A549 (cell line): ENCODE measurements at places on chromosomes 1 and 21.

DNA sequence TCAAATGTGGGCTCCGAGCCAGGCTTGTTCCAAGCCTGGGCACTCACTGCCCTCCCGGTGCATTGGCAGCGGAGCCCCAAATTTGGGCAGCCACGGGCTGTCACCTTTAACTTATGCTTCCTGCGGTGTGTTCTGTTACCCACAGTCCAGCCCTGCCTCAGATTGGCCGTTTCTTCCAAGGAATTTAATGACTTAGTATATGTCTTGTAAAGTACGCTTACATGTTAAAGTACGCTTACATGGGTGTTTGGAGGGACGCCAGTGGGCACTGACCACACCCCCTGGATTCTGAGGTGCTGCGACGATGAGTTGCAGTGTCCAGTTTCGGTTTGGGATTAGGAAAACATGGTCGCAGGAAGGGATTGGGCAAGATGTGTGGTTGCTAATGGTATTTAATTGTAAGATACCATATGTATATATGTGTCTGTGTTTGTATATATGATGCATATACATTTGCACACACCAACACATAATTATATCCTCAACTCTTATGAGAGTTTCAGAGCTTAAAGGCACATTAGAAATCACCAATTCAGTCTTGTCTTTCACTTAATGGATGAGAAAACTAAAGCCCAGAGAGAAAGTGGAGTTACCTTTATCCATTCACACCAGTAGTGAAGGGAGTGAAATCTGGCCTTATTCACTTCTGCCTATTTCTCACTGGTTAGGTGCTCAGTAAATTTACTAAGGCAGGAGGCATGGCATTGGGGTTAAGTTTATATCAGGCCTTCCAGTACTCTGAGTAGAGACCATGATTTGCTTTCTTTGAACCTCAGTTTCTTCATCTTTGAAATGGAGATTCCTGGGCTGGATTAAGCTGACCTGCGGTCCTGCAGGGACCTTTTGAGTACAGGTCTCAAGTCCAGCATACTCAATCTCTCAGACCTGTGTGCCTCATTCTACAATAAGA is 1.0 kb downstream of the SMYD2 start:
- DNase-seq, result peak; percentile 39

DNA sequence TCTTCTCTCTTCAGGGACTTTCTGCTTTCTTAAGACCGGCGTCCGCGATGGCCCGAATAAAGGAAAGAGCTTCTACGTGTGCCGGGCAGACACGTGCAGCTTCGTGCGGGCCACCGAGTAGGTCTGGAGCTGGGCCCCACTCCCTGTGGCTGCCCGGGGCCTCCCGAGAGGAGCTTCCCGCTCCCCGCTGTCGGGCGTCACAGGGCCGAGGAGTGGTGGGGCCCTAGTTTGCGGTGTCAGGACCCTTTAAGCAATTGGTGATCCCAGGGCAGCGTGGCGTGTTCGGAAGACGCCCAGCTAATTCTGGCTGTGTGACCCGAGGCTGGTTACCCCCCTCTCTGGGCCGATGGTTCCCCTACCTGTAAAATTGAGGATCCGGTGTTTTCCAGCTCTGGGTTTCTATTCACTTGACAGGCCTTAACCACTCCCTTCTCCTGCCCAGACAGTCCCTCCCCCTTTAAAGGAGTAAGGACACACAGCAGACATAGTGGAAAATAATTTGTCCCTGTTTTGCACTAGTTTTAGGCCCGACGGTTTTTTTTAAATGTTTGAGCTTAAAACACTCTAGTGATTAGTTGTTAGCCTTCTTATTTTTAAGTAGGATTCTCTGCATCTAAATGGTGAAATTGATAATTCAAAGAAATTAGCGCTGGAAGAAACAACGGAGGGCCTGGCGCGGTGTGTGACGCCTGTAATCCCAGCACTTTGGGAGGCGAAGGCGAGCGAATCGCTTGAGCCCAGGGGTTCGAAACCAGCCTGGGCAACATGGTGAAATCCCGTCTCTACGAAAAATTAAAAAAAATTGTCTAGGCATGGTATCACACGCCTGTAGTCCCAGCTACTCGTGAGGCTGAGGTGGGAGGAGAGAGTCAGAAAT is 553 bp downstream of the TTF2 start:
- DNase-seq, result peak; percentile 52

DNA sequence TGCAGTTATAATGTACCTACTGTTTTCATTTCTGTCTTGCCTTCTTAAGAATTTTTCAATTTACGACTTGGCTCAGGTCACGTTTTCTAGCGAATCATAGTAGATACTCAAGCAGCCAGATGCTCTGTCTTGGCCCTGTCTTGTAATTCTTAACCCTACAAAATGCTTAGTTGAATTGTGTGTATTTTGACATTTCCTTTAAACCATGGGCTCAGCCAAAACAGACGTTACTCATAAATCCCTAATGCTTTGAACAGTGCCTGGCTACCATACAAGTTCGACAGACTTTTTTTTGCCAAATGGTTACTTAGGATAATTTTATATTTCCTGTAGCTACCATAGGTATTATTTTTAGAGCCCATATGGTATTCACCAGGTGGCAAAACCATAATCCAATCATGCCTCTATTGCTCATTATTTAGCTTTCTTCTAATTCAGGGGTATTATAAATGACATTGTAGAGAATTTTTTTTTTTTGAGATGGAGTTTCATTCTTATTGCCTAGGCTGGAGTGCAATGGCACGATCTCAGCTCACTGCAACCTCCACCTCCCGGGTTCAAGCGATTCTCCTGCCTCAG is 54.3 kb downstream of the KCNK1 start:
- DNase-seq, result no peak

- no peak for DNase-seq
Observed at GRCh38 chr1:166193057-166193698, 26.4 kb upstream of the FAM78B start.

DNA sequence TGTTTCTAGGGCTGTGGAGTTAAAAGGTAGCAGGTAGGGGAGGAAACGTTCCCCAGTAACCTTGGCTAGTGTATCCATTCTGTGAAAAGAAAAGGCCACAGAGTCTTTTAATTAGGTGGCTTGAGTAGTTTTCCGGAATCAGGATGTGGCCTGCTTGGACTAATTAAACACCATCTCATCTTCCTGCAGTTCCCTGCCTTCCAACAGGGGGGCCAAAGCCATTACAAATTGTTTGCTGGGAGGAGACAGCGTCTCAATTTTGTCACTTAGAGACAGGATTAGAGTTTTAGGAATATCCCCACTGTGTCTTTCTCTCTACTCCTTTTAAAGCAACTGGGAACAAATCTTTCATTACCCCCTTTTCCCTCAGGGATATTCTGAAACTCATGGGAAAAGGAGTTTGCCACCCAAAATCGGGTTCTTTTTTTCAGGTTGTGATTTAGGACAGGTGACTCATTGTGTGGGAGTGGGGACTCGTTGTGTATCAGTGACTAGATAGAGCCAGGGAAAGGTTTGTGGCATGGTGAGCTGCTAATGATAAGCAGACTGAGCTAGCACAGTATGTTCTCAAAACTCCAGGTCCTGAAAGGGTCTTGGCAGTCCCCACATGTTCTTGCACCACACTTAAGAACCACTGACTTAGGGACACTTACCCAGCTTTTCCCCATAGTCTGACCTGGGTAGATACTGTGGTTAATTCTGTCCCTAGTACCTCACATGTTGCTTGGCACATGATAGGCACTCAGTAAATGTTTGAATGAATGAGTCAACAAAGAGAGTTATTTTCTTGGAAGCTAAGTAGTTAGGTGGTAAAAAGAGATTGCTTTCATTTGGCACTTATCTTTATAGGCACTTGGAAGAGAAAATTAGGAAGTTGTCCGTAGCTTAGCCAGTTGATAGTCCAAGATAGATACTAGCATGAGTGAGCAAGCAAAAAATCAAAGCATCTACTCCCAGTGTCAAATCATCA is 22.5 kb downstream of the INTS3 start:
- no peak for DNase-seq

DNA sequence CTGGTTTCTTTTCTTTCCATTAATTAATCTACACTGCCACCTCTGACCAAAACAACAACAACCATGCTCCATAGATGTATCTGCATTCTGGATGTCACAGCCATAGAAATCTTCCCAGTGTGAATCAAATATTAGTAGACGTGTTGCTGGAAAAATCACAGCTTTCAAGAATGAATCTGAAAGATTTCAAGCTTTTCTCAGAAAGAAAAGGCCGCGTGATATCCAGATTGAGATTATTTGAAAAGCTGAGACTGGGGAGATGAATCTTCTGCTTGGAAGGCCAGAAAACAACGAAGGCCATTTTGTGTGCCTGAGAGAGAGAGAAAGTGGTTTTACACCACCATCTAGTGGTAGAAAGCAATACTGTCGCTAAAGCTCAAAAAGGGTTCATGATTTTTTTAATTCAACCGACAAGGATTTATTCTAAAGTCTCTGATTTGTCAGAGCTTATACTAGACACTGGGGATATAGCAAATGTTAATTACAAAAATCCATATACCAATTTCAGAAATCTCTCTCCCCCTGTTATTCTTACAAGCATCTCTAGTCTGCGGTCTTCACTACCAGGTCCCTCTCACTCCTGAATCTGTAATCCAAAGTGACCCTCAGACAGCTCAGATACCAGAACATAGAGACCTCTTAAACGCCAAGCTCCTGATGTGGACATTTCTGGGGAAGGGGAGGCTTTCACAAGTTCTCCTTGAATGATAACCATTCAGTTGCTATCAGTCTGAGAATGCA is 87.5 kb upstream of the SGIP1 start:
- DNase-seq, result peak; percentile 68

DNA sequence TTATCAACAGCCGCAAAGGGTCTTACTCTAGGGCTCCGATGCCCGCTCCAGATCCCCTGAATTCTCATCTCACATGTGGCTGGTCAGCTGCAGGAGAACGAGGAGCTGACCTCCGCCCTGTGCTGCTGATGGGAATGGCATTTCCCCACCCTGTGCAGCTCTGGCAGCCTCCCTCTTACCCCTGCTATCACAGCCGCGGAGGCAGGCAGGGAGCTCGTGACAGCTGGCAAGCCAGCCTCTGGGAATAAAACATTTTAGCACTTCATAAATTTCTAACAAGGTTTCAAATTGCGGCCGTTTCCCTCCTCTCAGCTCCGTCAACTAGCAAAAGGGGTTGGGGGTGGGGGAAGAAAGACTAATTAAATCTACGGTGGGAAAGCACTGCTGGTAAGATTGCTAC is 81.1 kb downstream of the DSCAM start:
- no peak for DNase-seq

GRCh38 chr1:230368363-230368762 is 57.8 kb downstream of the PGBD5 start:
- DNase-seq, result no peak

GRCh38 chr1:194300776-194301175 is 1114.4 kb upstream of the B3GALT2 start:
- no peak for DNase-seq

DNA sequence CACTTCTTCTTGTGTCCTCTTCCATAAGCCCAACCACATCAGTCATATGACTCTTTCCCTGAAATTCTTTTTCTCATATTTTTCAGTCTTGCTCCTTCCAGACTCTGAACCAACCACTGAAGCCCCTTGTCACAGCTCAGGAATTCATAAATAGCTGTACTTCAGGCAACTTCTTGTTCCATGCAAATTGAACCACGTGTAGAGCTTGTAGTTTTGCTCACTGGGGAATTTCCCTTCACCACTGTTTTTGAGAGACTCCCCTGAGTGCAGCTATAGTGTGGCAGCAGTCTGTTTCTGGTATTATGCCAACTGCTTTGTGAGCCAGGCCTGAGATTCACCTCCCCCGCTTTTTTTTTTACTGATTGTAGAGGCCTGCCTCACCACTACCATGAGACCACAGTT is 150.3 kb upstream of the SPAG17 start:
- DNase-seq, result no peak

GRCh38 chr1:193077991-193078390 is 18.6 kb downstream of the RO60 start:
- no peak for DNase-seq

DNA sequence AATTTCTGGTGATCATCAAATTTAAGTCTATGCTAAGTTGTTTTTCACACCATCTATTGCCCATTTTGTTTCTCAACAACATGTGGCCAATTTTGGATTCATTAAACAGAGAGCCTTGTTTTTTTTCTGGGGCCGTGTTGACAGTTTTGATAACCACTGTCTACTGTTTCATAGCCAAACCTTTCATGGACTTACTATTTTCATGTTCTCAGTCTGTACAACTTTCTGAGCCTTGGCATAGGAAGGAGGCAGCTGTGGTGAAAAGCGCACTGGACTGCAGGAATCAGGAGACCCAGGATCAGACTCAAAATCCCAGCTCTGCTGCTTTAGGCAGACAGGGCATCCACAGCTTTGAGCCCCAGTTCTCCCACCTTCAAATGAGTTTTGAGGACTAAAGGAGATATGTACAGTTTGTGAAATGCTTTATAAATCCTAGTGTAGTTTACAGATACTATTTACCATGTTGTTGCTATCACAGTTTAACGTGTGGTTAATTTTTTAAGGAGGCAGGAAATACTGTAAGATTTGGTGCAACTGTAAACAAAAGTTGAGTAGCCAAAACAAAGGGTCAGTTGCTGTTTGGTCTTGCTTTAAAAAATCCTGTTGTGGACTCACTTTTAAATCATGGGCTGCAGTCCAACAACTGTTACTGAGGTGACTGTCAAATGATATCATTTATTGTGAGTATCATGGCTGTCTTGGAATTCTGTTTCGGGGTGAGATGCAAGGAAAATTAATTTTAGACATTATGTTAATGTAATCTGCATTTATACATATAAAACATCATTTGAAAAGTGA is 2.9 kb downstream of the MACO1 start:
- no peak for DNase-seq

- DNase-seq, result no peak
Observed at GRCh38 chr1:58888833-58889232, 105.0 kb upstream of the JUN start.

- DNase-seq, result no peak
Observed at GRCh38 chr1:154983776-154984466, 777 bp downstream of the FLAD1 start.

GRCh38 chr1:41621791-41622190 is 137.3 kb upstream of the EDN2 start:
- DNase-seq, result no peak

DNA sequence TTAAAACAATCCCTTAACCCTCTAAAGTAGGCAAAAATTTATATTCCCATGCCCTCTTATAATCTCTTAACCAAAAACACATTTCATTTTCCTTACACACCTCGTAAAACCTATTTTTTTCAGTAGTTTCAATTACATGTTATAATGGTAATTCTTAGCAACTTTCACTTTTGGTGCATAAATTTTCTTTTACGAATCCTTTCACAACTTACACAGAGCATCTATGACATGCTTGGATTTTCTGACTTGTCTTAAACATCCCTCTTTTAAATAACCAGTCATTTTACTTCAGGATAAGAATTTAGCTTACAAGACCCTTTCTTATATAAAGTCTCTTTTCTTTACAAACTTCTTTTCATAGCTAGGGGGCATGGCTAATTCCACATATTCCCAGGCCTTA is 8.9 kb upstream of the MRPL55 start:
- no peak for DNase-seq

DNA sequence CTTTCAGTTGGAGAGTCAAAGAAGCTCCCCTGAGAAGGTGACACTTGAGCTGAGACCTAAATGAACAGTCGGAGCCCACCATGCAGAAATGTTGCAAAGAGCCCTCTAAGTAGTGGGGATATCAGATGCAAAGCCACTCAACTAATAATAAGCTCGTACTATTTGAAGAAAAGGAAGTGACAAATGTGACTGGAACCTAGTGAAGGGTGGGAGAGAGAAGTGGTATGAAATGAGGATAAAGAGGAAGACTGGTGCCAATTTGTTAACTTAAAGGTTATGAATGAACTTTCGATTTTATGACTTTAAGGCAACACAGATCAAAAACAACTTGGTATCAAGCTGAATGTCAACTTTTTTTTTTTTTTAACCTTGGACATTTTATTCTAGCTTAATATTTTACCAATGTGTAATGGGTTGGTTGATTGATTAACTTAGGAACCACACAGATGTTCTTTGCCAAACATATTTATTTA is 14.7 kb downstream of the LYPLAL1 start:
- no peak for DNase-seq

- no peak for DNase-seq
Observed at GRCh38 chr1:62295921-62296491, 23.2 kb downstream of the KANK4 start.
